ENCODE measurements at places on chromosomes 2 and 18.

DNA sequence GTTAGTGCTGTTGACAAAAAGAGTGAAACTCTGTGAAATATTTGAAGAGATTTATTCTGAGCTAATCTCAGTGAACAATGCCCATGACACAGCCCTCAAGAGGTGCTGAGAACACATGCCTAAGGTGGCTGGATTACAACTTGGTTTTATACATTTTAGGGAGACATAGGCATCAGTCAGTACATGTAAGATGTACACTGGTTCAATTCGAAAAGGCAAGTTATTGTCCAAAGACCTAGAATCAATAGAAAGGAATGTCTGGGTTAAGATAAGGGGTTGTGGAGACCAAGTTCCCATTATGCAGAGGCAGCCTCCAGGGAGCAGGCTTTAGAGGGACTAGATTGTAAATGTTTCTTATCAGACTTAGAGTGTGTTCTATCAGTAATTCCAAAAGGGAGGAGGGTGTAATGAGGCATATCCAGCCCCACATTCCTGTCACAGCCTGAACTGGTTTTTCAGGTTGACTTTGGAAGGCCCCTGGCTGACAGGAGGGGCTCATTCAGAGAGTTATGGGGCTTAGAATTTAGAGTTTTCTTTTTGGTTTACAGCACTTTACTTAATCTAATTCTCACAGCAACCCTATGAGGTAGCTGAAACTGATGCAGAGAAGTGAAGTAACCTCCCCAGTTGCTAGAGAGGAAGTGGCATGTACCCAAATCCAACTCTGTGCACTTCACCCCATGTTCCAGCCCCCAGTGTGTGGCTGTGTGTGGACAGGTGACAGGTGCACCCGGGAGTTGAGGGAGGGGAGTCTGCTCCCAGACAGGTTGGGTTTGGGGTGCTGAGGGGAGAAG lies 28.3 kb upstream of the ASAP2 start:
- no peak for DNase-seq

- peak; percentile 16 for DNase-seq
Measured at GRCh38 chr2:33077844-33078243, 131.1 kb downstream of the LTBP1 start.

DNA sequence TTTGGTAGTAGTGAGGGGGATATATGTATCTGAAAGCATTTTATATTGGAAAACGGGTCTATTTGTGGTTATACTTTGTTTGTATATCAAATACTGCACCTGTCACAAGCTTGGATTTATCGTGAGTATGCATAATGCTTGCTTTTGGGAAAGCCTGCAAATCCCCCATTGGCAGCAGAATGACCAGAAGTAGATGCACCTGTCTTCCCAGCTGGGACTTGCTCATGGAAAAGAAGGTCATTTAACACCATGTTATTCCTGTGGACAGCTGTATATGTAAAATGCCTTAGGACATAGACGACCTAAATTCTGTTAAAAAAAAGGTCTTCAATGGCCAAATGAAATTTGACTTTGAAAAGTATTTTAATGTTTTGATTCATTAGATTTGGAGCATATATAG lies 599.4 kb downstream of the XIRP2 start:
- DNase-seq, result no peak

GRCh38 chr2:65545837-65546805 lies 113.7 kb upstream of the SPRED2 start:
- DNase-seq, result no peak

GRCh38 chr2:65456064-65456463 lies 23.7 kb upstream of the SPRED2 start:
- no peak for DNase-seq

- DNase-seq, result no peak
Measured at GRCh38 chr2:158091647-158092046, 10.0 kb upstream of the UPP2 start.

DNA sequence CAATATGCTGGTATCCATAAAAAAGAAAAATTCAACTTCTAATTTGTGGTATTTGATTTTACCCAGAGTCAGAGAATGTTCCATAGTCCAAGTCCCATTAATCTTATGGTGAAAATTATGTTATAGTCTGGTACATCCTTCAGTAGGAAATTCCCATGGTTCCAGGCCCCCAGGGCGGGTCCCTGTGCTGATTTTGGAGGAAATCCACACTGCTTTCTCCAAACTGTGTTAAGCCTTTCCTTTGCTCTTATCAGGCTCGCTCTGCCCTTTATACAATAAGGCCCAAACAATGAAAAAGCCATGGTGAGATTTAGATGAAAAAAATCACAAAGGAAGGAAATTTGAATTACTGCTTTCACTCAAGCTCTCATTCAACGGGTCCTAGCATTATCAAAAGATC lies 46.8 kb upstream of the DARS1 start:
- DNase-seq, result no peak

DNA sequence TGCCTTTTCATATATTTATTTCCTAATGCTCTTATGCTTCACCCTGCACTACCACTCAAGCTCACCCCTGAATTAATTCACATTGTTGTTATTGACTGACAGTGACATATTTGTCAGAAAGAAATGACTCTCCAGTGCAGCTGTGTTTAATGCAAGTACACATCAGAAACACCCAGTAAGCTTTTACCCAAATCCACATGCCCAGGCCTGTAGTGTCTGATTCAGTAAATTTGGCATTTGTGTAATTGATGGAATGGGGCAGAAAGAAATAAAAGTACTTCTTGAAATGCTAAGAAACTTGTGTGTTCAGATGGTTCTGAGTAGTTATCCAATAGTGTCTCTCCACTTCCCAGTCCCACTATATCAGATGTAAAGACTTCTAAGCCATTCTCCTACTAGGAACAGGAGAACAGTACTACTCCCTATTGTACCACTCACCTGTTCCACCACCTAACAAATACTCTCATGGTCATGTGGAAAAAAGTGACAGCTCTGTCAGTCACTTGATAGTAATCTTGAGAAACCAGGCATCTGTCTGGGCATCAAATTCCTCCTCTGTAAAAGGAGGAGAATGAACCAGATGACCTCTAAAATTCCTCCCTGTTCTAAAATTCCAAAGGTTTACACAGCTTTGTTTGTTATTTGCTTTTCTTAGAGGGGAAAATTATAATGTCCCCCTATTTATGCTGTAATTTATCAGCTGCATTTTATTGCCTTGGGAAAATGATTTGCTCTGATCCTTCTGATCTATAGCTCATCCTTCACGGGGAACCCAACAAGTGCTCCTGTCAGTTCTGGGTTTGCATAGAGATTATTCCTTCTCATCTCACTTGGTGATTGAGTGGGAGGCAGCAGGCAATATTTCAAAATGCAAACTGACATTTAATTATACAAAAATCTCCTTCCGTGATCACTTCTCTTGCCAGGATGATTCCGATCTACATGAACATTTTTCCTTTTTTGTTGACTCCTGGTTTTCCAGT lies 70.9 kb downstream of the ZNF385B start:
- no peak for DNase-seq

DNA sequence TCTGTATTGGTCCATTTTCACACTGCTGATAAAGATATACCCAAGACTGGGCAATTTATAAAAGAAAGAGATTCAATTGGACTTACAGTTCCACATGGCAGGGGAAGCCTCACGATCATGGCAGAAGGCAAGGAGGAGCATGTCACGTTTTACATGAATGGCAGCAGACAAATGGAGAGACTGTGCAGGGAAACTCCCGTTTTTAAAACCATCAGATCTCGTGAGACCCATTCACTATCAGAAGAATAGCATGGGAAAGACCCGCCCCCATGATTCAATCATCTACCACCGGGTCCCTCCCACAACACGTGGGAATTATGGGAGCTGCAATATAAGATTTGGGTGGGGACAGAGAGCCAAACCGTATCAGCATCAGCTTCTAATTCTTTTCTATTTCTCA lies 217.0 kb downstream of the ANAPC1 start:
- DNase-seq, result no peak

GRCh38 chr2:98140210-98140609 lies 53.2 kb downstream of the VWA3B start:
- DNase-seq, result no peak

DNA sequence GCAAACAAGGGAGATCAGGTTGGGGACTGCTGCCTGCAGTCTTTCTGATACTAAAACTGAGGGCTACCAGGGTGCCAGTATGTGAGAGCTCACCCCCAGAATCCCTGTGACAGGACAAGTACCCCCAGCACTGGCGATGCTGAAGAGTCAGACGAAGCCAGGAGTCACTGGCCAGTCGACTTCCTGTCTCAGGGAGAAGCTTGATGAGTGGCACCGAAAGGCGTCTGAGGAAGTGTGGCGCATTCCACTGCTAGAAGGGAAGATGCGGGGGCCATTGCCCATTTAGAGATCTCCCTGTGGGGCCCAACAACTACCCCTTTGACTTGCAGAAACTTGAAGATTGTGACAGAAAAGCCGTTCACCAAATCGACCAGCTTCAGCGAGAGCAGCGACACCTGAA lies 22.0 kb downstream of the MXD1 start:
- DNase-seq, result no peak

- DNase-seq, result no peak
Measured at GRCh38 chr18:46718501-46719341, 38.1 kb downstream of the ST8SIA5 start.

- no peak for DNase-seq
Measured at GRCh38 chr2:189408294-189408693, 33.0 kb upstream of the WDR75 start.

GRCh38 chr2:217638031-217638430 lies 364.8 kb downstream of the TNS1 start:
- DNase-seq, result no peak

DNA sequence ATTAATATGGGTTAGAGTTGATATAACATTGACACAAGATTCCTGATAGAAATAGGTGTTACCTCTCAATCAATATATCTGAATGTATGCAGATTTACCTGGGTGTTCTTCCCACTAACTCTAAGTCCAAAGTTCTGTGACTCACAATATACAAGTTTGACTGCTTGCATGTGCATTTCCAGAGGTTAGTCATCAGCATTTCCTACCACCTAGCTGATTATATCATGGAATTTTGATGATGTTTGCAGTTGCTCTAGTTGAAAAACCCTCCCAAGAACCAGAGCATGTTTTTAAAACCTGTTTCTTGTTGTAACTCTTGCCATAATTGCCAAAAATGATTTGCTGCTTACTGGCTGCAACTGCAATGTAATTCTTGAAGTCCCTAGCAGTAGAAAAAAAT lies 15.0 kb upstream of the DSG1 start:
- no peak for DNase-seq

- no peak for DNase-seq
Measured at GRCh38 chr2:98087447-98088020, 567 bp downstream of the VWA3B start.

DNA sequence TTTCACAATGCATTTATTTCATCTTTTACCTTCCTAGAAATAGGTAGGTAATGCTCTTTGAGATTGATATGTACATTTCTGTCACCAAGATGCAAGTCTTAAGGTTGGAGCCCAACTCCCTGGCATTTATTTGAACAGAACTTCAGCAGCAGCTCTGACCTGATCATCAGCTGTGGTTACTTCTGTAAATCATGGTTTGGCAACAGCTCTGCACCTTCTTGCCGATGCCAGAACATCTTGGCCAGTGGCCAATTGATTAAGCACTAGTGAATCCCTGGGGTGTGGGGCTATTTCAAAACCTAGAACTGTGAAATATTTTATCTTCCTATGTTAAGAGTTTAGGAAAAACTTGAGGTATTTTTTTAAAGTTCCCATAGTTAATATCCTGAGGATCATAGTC lies 124.8 kb upstream of the NYAP2 start:
- DNase-seq, result no peak

GRCh38 chr2:69100220-69100723 lies 87.3 kb downstream of the ANTXR1 start:
- no peak for DNase-seq

GRCh38 chr2:26492749-26493515 lies 15.0 kb upstream of the OTOF start:
- DNase-seq, result no peak

DNA sequence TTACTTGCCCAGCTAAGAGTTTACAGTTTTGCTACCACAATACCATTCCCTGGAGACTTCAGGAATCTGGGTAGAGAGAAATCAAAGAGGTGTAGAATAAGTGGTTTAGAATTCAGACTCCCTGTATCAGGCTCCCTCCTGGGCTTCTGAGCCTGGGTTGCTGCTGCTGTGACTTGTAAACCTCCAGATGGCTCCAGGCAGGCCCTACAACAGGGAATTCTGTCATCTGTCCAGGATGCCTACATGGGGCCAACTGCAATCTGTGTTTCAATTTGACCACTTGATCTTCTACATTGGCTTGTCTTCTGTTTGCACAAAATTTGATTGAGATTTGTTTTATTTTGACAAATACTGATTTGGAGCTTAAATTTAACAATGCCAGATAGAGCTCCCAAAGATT lies 183.9 kb downstream of the RAD51AP2 start:
- DNase-seq, result no peak

DNA sequence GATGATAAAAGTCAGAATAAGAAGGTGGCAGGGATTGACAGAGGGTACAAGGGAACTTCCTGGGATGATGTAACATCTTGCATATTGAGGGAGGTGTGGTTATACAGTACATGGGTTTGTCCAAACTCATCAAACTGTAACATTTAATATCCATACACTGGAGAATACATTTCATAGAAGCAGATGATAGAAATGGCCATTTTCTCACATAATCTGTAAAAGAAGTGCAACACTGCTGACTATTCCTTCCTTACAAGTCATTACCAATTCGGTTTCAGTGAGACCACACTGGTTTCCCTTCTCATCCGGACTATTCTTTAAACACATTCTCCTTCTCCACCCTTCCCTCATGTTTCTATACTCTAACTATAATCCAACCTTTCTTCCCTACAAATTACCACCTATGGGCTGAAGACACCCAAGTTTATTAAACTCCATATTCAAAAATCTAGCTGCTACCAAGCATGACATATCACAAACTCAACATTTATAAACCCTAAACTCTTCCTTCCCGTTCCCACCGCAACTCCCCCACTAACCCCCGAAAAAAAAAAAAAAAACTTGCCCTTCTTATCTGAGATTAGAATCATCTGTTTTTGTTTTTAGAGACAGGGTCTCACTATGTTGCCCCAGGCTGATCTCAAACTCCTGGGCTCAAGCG lies 1.6 kb downstream of the COX7A2L start:
- DNase-seq, result peak; percentile 40

DNA sequence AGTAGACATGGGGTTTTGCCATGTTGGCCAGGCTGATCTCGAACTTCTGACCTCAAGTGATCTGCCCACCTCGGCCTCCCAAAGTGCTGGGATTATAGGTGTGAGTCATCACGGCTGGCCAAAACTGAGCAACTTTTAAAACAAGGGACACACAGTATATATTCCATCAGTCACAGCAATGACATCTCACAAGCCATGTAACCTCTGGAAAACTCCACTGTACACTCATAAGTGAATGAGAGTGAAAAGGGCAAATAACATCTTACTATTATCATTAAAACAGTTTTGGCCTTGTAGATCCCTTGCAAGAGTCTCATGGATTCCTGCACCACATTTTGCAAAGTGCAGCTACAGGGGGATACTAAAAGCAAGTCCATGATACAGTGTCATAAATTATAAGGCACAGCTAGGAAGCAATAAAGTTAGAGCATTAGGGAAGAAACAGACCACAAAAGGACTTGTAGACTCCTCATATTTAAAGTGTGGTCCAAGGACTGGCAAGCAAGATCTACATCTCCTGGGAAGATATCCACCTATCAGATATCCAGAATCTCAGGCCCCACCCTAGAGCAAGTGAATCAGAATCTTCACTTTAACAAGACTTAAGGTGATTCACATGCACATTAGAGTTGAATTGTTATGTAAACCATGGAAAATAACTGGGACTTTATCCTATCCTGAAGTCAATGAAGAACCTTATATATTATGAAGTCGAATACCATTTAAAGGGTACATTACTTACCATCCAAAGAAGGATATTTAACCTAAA lies 5.7 kb downstream of the SMC6 start:
- DNase-seq, result no peak

- no peak for DNase-seq
Measured at GRCh38 chr18:7596147-7596546, 29.0 kb downstream of the PTPRM start.

GRCh38 chr2:44441200-44441599 lies 79.5 kb downstream of the CAMKMT start:
- no peak for DNase-seq

Data from activated CD4-positive, alpha-beta T cell treated with anti-CD3 and anti-CD28 coated beads, Interleukin-2, Interleukin-4, amounts not matched to agents 100 ng/mL and 50 ng/mL, durations not matched to agents 16 hours and 8 hours (primary cell).